ENCODE measurements at places on chromosomes 11 and 22.

DNA sequence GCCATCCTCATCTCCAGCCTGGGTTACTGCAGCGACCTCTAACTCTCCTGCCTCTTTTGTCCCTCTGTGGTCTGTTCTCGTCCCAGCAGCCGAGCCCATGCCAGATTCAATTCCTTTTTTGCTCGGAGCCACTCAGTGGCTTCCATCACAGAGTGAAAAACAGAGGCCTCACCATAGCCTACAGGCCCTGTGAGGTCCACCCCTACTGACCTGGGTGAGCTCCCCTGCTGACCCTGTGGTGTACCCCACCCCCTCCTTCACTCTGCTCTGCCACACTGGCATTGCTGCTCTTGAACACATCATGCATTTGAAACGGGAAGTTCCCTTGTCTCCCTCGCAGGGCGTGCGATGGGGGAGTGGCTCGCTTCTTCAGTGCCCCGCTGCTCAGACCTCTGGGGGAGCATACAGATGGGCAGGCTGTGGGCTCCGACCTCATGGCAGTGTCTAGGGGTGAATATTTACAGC is 2.1 kb downstream of the AIP start:
- no peak for DNase-seq

DNA sequence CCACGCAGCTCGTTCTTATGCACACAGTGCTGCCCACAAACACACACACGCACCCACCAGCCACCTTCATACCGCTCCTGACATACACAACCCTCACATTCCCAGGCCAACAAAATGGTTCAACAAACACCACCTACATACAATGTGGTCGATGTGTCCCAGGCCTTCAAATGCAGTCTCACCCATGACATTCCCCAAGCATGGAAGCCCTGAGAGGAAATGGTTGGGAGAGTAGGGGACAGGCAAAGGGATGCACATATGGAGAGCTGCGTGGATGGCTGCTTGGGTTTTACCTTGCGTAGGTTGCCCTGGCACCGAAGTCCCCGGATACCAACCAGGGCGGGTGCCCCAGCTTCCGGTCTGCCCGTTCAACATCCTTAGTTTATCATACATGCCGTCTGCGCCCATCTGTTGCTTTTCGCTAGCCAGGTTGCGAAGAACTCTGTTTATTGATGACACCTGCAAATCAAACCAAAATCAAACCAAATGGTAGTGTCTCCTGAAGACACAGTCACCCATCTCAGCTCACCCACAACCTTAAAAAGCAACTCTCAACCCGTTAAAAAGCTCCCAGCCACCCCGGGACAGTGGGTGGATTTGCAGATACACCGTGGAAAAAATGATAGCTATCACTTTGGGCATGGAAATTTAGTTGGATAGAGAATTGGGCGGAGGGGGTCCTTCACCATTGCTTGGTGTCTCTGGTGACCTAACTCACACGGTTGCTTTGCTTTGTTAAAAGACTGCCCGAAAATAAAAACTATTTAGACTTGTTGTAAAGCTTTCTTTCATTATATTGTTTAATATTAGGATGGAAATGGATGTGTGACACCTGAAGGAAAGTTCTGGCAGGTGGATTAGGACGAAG is 10.5 kb downstream of the PAX6 start:
- no peak for DNase-seq

- no peak for DNase-seq
Observed at GRCh38 chr22:30490399-30490798, 15.1 kb downstream of the SEC14L4 start.

- DNase-seq, result no peak
Observed at GRCh38 chr11:80424012-80424695, 983.3 kb upstream of the TENM4 start.

GRCh38 chr22:25067851-25068421 is 115.4 kb downstream of the KIAA1671 start:
- peak; percentile 41 for DNase-seq

DNA sequence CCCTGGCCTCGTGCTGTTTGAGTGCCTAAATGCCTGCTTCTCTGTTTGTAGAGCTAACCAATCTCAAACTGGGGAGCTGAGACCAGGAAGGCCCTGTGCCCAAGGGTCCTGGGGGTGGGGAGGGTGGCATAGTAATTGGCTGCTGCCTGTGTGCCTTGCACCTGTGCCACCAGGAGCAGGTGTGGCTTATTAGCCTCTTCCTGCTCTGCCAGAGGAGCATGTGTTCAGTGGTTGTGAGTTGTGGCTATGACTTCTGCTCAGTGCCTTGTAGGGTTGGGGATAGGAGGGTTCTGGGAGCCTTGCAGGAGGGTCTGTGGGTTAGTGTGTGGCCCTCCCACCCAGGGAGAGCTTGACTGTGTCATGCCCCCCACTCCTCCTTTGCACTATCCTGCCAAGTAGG is 109.2 kb downstream of the ZBTB16 start:
- peak; percentile 62 for DNase-seq

DNA sequence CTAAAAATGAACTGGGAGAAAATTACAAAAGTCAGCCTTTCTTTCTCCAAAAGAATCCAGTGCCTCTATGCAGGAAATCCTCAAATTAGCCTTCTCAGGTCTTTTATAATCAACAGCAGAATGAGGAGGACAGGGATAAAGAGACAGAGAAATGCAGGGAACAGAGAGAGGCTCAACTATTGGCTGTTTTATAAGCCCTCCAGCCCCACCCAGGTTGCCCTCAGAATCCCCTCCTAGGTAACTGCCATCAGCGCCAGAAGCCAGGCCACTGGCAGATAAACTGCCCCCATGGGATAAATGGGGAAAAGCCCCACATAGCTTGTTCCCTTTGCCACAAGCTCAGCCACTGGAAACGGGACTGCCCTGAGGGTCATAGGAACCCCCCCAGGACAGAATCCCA is 10.9 kb upstream of the HMOX1 start:
- no peak for DNase-seq

GRCh38 chr11:32224580-32224979 is 133.7 kb downstream of the RCN1 start:
- DNase-seq, result no peak
